Hematopoietic multipotent progenitor cell treated with erythropoietin and hydrocortisone succinate and interleukin-3 and kit ligand, for 8 days (in vitro differentiated cells): ENCODE measurements at places on chromosomes 4 and X.

- DNase-seq = peak; percentile 50
Measured at GRCh38 chrX:153381684-153382532, 19.2 kb downstream of the PNMA6E start.

DNA sequence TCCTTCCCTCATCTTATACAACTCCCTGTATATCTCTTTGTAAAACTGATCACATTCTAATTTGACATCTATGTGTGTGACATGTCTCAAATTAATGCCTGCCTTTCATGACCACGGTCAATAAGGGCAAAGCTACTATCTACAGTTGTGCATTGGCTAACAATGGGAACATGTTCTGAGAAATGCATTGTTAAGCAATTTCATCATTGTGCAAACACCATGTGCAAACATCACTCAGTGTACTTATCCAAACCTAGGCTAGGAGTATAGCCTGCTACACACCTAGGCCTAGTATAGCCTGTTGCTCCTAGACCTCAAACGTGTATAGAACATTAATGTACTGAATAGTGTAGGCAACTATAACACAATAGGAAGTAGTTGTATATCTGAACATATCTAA lies 95.0 kb downstream of the BANK1 start:
- peak; percentile 9 for DNase-seq

DNA sequence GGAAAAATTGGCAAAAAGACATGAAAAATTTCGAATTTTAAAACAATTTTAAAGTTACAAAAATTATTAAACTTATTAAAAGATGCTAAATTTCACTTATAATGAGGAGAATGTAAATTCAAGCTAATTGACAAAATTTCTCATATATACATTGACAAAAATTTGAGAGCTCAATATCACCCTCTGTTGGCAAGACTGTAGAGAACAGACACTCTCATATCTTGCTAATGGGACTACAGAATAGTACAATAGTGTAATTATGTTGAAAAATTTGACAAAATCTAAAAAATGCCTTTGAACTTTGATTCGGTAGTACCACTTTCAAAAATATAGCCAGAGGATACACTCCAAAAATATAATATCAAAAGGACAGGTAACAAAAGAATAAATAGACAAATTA lies 29.8 kb downstream of the DCAF8L2 start:
- peak; percentile 9 for DNase-seq

DNA sequence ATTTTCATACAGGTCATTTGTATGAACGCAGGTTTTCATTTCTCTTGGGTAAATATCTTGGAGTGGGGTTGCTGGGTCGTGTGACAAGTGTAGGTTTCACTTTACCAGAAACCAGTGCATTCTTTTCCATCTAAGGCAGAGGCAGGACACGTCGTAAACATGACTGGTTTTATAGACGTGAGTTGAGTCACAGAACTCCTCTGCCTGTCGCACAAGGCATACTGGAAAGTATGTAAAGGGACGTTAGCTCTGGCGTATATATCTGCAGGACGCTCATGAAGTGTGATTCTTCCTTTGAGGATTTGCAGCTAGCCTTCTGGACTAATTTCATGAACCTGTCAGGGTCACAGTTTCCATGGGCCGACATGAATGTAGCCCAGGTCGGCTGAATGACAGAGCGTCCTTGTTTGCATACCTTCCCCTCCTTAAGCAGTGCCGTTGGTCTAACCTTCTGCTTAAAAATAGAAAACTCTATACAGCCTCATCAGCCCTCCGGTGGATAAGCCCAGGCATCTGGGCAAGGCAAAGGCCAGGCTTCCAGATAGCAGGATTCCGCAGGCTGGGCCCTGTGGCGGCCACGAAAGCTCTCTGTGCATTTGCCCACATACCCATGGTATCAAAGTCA lies 106.0 kb downstream of the GPR143 start:
- no peak for DNase-seq

DNA sequence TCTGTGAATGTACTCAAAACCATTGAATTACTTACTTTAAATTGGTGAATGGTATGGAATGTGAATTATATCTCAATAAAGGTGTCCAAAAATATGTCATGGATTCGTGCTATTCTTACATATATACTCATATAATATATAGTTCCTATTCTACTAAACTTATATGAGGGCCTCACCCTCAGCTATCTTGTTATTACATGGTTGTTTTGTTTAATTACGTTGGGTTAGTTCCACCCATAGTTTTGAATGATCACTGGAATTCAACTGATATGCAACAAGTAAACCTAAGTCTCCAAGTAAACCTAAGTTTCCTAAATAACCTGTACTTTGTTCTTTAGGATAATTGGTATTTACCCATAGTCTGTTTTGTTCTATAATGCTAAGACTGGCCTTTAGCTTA lies 30.6 kb upstream of the CD99L2 start:
- no peak for DNase-seq

DNA sequence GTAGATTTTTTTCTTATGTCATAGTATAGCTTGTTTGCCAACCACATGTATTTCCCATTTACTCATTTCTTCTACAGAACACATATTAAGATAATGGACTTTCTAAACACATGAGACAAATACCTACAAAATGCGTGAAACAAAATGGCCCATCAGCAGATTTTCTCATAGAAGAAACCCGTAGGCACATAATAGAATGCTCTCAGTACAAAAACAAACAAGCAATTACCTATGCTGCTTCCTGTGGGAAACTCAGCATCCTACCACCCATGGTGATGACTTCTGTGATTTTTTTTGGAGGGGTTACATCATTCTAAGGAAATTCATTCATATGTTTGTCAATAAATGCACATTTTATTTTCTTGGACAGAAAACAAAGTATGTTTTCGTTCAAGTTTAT lies 343.6 kb downstream of the SPRY1 start:
- DNase-seq = no peak
